ENCODE measurements at places on chromosomes 1 and 21.

DNA sequence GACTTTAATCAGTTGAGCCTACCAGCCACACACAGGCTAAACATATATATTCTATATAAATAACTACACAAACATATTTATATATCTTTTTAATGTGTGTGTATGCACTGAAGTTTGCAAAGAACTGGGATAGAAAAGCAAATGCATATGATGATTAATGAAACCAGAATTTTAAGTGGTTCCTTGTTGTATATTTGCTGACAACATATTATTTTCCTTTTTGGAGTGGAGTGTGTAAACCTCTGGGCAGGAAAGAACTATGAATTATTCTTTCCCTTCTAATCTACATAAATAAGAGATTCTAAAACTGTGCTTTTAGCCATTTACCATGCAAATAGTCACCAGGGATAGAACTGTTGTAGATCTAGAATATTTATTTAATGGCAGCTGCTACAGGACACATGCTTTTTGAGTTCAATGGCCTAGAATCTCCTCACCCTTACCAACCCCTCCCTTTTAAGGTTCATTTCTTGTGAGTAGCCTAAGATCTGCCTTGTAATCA lies 187.6 kb downstream of the BACH1 start:
- no peak for DNase-seq

DNA sequence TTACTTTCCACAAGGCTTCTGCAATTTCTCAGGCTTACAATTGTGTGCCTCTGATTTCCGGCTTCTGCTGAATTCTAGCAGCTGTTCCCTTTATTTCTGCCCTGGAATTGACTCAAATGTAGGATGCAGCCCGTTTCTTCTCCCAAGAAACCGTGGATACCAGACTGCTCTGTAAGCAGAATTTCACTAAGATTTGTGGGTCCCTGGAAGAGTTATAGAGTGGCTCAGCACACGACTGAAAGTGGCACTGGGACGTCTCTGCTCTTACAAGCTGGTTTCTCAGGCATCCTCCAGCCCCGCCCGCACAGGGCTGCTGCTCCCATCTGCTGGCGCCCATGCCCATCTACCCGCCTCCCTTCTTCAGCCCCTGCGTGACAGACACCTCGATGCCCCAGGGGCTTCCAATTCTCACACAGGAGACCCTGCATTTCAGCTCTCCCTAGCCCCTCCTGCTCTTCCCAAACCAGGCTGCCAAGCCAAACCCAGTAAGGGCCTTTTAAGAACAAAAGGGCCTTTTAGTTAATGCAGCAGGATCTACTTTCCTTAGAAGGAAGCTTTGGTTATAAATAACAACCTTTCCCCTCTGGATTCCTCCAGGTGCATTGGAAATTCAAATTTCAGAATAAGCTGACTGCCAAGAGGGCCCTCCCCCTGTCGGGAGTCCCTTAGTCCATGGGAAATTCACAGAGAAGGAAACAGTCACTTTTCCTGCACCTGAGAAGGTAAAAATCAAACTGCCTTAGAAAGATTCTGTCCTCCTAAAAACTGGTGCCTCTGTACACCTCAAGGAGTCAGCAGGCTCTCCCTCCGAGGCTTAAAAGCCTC lies 45.4 kb upstream of the TENT5B start:
- no peak for DNase-seq

DNA sequence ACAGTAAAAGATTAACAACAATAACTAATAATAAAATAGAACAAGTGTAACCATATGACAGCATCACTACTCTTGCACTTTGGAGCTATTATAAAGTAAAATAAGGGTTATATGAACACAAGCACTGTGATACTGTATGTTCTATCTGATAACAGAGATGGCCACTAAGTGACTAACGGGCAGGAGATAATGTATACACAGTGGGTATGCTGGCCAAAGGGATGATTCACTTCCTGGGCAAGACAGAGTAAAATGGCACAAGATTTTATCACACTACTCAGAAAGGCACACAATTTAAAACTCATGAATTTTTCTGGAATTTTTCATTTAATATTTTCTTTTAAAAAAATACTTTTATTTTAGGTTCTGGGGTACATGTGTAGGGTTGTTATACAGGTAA lies 12.3 kb downstream of the SLC9C2 start:
- peak; percentile 24 for DNase-seq

DNA sequence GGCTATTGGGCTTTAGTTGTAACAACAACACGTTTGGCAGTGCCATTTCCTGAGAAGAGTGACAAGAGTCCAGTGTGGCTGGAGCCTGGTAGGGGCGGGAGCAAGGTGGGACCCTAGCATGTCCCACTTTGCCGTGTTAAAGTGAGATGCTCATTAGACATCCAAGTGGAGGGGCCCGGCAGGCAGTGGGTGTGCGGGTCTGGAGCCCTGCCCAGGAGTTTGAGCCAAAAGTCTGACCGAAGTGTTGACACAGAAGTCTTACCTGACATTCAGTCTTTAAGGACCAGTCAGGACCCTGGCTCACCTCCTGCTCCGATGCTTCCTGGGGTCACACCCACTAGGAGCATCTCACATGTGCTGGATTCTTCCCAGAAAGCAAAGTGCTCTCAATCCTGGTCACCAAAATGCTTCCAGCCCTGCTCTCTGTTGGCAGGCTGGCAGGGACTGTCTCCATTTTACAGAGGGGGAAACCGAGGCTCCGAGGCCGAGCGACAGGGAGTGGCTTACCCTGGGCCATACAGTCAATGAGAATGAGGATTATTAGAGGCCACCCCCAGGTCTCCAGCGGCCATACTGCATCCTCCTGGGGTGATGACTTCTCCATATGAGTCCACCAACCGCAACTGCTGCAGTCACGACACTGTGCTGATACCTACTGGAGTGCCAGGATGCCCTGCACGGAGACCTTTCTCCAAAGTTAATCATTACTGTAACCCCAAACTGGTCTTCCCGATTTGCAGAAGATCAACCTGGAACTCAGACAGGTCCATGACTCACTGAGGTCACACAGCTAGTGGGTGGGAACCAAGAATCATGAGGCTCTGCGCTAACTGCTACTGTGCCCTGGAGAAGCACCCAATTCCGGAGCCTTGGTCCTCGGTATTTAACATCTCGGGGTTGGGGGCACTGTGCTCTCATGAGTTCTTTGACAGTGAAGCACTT lies 112.7 kb downstream of the PRDM2 start:
- DNase-seq: no peak

GRCh38 chr1:54884135-54884586 lies 2.8 kb downstream of the DHCR24 start:
- peak; percentile 39 for DNase-seq

DNA sequence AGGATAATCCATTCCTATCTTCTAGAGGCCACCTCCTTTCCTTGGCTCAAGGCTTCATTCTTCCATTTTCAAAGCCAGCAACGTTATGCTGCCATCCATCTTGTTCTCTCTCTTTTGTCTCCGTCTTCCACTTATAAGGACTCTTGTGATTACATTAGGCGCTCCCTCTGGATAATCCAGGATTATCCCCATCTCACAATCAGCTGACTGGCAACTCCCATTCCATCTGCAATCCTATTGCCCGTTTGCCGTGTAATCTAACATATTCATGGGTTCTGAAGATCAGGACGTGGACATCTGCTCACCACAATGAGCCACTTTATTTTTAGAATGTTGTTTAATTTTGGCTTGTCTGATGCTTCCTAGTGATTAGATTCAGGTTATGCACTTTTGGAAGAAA lies 89.3 kb downstream of the EBNA1BP2 start:
- no peak for DNase-seq

DNA sequence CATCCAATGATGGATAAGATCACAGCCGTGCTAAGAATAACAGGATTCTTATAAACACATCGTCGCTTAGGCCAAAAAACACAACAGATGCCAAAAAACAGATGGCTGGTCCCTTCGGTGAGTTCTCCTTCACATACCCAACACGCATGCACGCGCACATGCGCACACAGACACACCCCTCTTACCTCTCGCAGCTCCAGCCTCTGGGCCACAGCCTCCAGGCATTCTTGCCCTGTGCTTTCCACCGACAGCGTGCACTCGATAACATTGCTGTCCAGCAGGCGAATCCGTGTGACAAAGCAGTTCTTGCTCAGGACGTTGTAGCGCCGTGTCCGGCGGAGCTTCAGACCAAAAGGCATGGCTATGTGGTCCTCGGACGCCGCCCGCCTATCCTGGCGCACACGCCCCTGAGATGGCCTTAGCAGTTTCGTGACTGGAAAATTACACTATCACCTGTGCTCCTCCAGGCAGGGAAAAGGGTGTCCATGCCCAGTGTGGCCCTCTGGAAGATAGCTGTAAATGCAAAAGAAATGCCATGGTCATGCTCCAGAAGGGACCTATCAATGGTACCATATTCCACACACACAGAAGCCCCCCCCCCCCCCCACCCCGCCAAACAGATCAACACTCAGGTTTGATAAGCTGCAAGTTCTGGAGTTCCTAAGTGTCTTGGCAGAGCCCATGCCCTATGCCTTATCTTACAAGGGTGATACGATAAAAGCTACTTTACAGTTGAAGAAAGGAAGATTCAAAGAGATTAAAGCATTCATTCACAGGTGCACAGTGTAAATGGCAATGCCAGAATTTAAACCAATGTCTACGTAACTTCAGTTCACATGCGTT lies 86.7 kb downstream of the PTPN14 start:
- no peak for DNase-seq

DNA sequence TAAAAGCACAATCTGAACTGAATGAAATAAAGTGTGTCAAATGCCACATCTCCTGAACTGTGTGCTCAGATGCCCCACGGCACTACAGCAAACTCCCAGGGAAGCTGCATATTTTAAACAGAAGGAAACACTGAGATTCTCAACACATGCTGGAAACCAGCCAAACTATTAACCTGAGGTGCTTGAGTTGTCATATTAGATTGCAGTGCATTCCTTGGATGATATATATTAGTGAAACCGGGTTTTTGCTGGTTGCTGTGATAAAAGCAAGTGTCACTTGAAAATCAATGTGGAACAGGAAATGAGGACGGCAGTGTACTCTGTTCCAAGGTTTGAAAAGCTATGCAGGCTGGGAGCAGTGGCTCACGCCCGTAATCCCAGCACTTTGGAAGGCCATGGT lies 8.7 kb downstream of the SYNJ1 start:
- no peak for DNase-seq

DNA sequence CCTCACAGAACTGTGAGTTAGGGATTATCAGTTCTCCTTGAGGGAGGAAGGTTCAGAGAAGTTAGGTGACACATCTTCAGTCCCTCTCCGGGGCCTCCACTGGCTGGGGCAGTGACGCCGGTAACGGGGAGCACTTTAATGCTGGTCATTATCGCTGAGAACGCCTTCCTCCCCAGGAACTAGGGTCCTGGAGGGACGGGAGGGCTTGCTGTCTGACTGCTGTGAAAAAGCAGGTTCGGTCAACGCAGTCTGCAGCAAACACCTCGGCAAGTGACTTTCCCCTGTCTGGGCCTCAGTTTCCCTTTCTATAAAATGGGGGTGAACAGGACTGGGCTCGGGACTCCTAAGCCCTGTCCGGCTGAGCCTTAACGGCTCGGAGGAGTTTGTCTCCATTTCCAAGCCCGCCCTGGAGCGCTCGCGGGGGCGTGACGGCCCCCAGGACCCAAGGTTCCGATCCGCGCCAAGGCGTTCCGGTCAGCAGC lies 341 bp upstream of the TMEM61 start:
- DNase-seq: no peak

DNA sequence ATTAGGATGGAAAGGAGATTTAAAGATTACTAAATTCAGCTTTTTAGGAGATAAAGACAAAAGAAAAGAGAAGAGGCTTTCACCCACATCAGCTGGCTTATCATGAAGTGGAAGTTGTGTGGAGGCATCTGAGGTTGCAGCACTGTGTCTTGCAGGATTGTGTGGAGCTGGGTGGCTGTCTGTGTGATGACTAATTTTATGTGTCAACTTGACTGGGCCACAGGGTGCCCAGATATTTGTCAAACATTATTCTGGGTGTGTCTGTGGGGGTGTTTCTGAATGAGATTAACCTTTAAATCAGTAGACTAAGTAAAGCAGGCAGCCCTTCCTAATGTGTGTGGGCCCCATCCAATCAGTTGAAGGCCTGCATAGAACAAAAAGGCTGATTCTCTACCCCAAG lies 3.9 kb downstream of the KCNA10 start:
- DNase-seq: no peak

DNA sequence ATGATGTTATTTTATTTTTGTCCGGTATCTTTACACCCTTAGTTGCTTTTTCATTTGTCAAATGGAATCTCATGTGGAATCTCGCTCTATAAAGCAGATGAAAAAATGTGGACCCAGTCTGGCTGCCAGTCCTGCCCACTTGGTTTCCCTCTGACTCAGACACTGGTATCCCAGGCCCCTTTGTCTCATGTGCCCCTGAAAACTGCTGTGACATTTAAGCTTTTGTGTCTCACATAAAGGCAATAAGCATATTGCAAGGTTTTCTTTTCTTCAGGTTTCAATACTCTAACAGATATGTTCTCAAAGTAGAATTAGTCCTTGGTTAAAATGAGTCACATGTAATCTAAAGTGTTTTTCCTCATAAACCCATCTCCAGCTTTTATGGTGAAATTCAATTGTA lies 183.3 kb downstream of the ST6GALNAC3 start:
- no peak for DNase-seq

GRCh38 chr1:212719633-212720032 lies 20.0 kb upstream of the BATF3 start:
- no peak for DNase-seq

GRCh38 chr1:166297993-166298392 lies 131.2 kb upstream of the FAM78B start:
- no peak for DNase-seq

GRCh38 chr21:33015096-33015495 lies 10.6 kb upstream of the OLIG2 start:
- DNase-seq: no peak

DNA sequence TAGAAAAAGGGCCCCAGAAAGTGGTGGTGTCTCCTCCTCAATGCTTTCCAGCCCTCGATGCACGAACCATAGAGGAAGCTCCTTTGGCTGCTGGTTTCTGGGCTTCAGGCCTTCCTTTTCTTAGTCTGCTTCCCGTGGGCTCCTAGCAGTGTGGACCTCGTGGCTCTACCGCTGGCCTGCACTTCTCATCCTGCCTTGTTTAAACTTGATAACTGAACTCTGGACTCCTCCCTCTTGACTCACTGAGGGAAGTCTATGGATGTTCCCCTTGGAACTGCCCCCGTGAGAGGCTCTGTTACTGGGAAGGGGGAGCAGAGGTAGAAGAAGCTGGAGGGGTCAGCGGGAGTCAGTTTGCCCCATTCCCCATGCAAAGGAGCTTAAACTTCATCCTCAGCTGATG lies 75.3 kb upstream of the WDR26 start:
- DNase-seq: no peak
